ENCODE measurements at places on chromosomes 2 and 18.

DNA sequence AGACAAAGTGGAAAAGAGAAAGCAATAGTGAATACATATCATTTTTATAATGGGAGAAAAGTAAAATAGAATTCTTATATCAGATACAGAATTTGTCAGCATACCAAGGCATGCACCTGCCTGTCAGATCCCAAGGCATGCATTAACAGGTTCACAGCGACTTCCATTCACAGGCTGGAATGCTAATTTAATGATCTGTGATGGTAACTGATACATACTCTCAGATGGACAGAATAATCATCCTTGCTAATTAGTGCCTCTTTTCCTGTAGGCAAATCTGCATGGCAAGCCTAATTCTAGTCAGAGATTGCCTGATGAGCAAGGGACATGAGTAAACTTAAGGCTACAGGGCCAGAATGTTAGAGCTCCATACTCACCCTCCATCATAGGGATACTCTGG is 76.1 kb downstream of the PRKRA start:
- DNase-seq: no peak

- DNase-seq: no peak
Measured at GRCh38 chr2:76444732-76445131, 734.0 kb upstream of the GCFC2 start.

- DNase-seq: no peak
Measured at GRCh38 chr2:220574038-220574437, 946.6 kb downstream of the SLC4A3 start.

- DNase-seq: no peak
Measured at GRCh38 chr2:46520130-46520711, 40.9 kb downstream of the TMEM247 start.

DNA sequence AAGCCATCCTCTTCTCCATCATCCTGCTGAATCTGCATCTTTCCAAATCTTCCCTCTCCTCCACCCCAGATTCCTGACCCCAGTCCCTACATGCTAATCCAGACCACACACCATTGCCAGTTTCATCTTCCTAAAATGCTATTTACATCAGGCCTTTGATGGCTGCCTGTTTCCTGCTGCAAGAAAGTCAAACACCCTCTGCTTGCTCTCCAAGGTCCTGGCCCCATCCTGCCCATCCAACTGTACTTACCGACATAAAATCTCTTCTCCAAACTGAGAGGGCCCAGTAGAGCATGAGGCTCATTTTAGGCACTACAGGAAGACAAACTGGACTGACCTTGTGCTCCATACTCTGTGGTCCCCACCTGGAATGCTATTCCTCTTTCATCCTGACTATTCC is 19.0 kb downstream of the ALK start:
- DNase-seq: no peak

DNA sequence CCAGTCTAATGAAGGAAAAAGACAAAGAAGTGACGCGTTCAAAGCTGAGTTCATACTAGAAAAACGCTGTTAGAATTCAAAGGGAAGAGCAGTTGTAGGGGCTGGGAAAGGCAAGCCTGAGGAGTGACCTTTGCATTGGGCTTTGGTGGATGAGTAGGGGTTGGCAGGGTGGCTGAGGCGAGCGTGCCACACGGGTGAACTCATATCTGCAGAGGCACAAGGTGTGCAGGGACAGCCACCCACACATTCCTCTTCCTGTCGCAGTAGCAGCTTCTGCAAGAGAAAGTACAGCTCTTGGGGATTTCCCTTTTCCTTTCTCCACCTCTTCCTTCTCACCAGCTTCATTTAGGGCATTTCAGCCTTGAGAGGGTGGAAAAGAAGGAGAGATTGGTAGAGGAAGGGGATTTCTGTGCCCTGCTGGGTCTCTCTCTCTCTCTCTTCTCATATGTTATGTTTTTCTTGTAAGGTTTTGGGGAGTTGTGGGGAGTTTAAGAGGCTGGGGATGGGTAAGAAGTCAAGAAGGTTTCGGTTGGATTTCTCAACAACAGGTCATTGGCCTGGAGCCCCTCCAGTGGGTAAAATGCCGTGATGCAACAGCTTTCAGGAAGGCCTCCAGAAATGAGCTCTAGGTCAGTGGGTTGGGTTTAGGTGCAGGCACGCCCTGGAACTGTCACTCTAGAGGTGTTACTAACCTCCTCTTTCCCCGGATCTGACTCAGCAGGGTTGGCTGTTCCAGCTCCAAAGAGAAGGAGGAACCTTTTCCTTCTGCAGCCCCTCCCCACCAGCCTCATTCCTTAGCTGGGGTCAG is 40.1 kb downstream of the ODC1 start:
- DNase-seq: no peak

DNA sequence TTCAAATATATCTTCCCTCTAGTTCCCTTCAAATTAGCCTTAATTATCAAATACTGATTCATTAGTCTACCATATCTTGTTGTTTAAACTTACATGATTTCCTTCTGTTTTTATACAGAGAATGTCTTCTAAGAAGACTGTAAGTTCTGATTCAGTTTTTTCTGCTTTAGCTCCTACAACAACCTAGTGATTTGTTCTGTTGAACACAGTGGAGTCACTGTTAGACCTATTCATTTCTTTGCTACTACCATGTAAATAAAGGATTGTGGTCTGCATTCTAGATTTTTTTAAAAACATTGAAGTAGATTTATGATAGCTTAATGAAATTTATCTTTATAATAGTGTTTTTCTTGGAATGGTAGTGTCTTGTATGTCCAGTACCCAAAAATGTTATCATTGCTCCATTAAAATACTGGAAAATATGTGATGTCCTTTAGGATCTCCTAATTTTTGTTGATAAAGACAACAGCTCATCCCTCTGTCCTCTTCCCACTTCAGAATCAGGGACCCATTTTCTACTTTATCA is 146.4 kb downstream of the MBD5 start:
- no peak for DNase-seq

GRCh38 chr2:52821631-52822030 is 946.0 kb upstream of the CHAC2 start:
- no peak for DNase-seq

DNA sequence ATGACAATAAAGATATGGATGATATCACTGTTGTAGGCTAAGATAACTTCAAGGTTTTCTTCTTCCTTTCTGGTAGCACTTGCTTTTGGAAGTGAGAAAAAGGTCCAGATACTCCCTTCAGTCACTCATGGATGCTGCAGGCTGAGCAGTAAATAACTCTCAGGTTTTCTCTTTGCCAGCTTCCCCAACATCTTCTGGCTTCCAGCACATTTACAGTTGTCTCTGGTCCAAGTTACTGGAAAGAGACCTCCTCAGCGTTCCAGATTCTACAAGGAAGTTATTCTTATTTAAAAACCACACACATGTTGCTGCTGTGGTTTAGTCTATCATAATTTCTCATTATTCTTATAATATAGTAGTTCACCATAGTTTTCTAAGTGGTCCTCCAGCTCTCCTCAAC is 383.4 kb downstream of the PLCL1 start:
- no peak for DNase-seq

DNA sequence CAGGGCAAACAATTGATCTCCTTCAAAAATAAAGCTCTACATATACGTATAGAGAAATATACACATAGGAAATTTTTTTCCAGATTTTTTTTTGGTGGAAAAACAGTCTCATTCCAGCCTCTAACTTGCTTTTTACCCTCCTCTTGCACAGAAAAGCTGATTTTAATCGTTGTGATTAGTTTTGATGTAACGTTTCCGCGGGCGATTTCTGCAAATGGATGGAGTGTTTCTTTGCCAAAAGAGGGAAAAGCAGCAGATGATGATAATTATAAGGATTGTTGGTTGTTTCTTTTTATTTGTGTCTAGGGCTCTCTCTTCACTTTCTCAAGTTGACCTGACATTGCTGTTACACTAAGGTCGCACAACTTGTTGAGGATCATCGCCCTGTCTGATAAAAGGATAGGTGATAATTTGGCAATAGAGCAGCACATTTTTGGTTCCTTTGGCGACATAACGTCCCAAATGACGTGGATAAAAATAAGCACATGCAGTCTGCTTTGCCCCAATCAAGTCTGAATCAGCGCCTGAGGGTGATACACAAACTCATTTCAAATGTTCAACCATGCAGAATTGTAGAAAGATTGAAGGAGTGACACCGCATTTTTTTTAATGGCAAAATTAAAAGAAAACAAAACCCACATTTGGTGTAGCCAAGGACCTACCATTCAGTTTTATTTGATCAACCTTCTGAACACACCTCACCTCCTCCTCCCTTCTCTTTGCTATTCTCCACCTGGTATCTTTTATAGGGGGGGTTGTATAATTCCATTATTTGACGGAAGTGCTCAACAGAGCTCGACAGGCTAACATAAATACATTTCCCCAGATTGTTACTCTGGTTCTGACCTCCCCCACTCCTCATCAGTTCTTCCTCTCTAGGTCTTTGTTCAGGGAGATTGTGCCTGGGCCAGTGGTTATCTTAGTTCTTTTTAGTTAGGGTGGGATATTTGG is 109.6 kb upstream of the KCTD1 start:
- no peak for DNase-seq

DNA sequence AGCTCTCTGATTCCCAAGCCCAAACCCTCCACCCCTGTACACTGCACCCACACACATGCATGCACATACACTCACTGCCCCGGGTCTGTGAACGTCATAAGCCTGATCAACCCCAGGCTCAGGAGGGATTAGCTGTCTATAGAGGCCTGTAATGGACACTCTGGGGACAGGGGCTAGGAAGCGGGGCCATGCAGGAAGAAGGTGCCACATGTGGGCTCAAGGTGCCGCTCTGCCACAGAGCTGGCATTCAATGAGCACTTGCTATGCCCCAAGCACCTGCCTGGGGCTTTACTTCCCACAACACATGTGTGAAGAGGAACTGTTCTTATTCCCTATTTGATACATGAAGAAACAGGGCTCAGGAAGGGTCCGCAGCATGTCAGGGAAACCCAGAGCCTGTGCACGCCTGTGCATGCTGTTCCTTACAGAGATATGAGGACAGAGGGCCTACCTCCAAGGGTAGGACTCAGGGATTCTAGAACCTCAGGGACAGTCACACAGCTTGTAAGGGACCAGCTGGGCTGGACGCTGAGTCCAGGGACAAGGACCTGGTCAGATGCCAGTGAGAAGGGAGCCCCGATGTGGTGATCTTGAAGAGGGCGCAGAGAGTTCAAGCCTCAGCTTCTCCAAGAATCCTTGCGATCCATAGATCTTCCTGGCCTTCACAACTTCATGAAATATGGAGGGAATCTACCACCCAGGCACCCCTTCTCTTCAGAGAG is 5.0 kb downstream of the BIN1 start:
- DNase-seq: no peak

- DNase-seq: no peak
Measured at GRCh38 chr18:46767217-46767616, 10.4 kb upstream of the ST8SIA5 start.

DNA sequence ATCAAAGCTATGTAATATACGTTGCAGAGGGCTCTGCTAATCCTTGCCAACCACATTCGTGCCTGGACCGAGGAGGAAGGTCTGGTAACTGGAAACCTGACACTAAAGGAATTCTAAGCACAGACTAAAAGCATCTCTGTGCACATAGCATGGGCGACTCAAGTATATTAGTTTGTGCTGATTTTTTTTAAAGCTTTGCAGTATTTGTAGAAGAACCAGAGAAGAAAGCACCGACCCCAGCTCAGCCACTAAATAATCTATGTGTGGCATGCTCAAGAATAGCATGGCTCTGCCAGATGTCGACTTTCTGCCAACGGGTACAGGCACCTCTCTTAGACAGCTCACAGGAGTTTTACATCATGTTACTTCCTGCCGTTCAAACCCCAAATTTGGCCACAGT is 73.2 kb upstream of the NRP2 start:
- no peak for DNase-seq

DNA sequence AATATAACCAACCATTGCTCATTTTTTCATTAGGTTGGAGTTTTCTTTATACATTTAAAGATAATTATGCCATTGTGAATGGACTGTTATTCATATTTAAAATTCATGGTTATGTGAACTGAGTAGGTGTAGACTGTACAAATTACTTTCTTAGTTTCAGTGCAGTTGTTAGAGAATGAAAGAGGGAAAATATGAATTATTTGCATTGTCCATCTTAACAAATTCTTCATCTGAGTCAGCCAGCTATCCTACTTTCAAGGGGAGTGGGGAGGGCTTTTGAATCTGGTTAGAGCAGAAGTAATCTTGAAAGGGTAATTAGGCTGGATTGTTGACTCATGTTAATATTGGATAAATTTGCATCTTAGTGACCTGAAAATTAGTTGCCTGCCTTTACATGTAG is 212.0 kb downstream of the MCFD2 start:
- DNase-seq: no peak

GRCh38 chr18:30403278-30403677 is 639.3 kb downstream of the DSC3 start:
- no peak for DNase-seq

DNA sequence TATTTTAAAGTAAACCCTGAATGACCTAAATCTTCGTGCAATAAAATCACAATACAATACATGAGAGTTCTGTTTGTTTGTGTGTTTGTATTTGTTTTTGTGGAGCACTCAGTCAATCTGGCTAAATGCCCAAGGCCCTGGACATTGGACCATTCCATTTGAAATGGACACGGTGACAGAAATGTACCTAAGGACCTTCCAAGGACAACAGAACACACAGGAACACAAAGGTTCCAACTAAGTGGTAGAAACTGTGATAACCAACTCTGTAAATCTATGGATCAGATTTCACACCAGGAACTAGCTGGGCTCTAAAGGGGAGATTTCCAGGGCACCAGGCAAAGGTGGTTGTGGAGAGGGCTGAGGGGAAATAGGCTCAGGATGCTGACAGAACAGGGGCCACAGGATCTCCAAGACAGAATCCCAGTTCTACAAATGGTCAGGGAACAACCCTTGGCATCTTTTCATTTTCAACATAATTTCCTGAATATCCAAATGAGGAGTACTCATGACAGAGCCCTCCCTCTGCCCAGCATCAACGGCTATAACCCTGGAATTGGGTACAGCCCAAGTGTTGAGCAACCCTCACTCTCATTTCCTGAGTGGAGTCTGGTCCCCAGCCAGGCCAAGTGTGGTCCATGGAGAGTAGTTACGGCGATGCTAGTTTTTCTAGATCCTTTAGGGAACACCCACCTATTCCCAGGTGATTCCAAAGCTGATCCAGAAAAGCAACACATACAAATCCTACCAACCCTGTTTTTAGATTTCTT is 78.4 kb downstream of the NCKAP5 start:
- DNase-seq: no peak

DNA sequence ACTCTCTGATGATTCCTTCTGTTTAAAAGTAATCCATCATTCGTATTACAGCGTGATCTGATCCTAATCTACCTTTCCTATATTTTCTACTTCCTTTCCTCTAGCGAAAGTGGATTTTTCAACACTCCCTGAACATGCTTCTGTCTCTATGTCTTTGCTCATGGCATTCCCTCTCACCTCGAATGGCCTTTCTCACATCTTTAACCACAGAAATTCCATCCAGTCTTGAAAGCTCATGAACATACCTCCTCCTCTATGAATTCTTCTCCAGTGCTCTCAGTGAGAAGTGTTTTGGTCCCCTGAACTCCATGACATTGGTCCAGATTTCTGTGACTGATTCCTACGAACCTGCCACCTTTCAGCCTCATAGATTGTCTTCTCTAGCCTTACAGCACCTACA is 323.2 kb downstream of the RAD51AP2 start:
- no peak for DNase-seq

DNA sequence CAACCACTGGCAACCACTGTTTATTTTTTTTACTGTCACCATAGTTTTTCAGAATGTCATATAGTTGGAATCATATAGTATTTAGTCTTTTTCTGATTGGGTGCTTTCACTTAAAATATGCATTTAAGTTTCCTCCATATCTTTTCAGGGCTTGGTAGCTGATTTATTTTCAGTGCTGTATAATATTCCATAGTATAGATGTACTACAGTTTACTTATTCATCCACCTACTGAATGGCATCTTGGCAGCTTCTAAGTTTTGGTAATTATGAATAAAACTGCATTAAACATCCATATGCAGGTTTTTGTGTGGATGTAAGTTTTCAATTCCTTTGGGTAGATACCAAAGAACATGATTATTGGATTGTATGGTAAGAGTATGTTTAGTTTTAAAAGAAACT is 23.0 kb downstream of the CFAP221 start:
- DNase-seq: no peak

All from COR-L47 (cell line).